Ovary (tissue), 10 donors: ENCODE measurements at places on chromosomes 1 and 21.

DNA sequence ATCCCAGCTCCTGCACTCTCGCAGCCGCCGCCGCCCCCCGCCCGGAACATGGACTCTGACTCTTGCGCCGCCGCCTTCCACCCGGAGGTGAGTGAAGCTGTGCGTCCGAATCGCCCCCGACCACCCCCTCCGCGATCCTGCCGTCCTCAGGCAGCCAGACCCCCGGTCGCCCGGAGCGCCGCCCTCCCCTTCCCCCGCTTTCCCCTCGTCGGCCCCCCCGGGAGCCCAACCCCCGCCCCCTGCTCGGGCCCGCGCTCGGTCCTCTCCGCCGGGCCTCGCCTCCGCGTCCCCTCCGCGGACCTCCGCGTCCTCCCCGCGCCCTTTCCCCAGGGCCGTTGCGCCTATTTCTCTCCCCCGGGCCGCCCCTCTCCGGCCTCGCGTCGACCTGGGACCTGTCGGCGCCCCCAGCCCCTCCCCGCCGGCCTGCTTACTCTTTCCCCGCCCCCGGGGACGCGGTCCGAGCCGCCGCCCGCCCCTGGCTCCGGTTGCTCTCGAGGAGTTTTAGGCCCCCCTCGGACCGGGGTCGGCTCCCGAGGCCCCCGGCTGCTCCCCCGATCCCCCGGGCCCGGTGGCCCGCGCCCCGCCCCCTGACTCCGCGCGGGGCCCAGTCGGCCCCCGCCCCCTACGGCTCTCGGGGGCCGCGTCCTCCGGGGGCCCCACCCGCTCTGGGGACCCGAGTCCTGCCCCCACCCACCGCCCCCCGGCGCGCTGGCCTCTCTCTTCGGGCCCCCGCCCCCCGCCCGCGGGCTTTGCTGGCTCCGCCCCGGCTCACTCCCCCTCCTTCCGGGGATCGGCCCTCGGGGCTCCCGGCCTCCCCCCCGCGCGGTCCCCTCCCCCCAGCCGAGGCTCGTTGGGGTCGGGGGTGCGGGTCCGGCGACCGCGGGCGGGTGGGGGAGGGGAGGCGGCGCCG, 743 bp downstream of the PHF13 start:
- no peaks in the 10 kb centered on the region for H3K36me3 ChIP-seq
- no peaks in the 10 kb centered on the region for H3K27me3 ChIP-seq
- peak overlapping the region; percentile 88 for H3K27ac ChIP-seq
- DNase-seq, result peak; percentile 85

DNA sequence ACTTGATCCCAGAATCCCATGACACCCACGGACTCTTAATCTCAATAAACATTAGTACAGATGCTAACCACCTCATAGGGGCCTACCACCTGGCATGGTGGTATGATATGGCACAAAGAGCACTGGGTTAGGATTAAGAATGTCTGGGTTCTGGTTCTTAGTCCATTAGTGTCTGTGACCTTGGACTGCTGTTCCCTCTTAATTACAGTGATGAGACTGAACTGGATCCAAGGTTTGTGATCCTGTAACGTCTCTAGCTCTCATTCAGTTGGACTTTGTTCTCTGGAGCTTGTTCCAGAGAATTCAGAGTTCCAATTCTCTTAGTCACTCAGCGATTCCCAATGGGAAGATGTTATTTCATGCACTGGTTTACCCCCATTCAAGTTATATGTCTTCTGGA, 23.6 kb upstream of the PIGC start:
- no peaks in the 10 kb centered on the region for H3K36me3 ChIP-seq
- no peaks in the 10 kb centered on the region for H3K4me1 ChIP-seq
- no peak overlapping the region for H3K4me3 ChIP-seq
- H3K27me3 ChIP-seq, result no peaks in the 10 kb centered on the region

DNA sequence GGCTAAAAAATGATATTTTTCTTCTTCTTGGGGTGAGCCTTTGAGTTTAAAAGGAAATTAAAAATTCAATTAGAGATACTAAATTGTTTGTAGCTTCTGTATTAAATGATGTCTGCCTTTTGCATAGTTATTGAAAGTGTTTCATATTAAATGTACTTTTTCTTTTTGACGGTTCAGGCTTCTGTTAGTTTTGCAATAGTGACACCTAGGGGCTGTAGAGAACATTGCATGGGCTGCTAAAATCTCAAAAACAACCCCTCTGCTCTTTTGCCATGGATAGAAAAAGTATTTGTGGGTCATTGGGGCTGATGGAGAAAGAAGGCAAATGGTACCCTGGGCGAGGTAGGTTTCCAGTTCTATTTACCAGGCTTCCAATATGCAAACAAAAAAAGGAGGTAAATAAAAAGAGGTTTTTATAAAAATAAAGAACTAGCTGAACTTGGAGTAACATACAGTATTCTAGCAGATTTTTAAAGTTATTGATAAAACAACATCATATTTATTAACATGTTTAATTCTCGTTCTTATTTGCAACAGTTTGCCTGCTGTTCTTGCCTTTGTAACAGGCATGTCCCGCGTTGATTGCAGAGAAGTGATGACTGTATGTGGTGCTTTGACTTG, 115.4 kb upstream of the HOOK1 start:
- no peaks in the 10 kb centered on the region for H3K36me3 ChIP-seq
- DNase-seq, result peak; percentile 34
- no peaks in the 10 kb centered on the region for H3K27me3 ChIP-seq
- no peak overlapping the region for H3K4me3 ChIP-seq

DNA sequence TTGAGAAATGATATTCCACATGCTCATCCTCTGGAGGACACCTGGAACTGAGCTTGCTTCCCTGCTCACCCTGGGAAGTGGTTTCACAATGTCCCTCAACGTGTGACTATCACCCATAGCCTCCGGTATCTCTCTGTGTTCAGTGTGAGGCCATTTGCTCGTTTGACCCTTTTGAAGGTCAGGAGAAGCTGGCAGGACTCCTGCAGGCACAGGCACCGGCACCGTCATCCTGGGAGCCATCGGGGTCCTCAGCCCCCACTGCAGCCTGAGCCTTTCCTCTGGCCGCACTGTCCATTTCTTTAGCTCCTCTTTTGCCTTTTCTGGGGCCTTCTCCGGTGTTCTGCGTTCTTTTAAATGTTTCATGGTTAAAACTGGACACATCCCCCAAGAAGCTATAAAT, 159.6 kb upstream of the COL6A1 start:
- peaks cover 3% of the 10 kb centered on the region for H3K4me1 ChIP-seq
- H3K4me3 ChIP-seq, result no peak overlapping the region
- no peaks in the 10 kb centered on the region for H3K36me3 ChIP-seq
- H3K27me3 ChIP-seq, result no peaks in the 10 kb centered on the region
- no peak overlapping the region for H3K27ac ChIP-seq
- DNase-seq, result no peak

- H3K4me3 ChIP-seq, result no peak overlapping the region
- no peak for DNase-seq
- no peaks in the 10 kb centered on the region for H3K27me3 ChIP-seq
- no peaks in the 10 kb centered on the region for H3K4me1 ChIP-seq
- H3K27ac ChIP-seq, result no peak overlapping the region
Measured at GRCh38 chr1:7717748-7718368, 53.2 kb upstream of the VAMP3 start.

- peak; percentile 30 for DNase-seq
- H3K4me1 ChIP-seq, result no peaks in the 10 kb centered on the region
- no peaks in the 10 kb centered on the region for H3K27me3 ChIP-seq
- H3K4me3 ChIP-seq, result no peak overlapping the region
Measured at GRCh38 chr1:21586846-21587601, 77.8 kb downstream of the ALPL start.

DNA sequence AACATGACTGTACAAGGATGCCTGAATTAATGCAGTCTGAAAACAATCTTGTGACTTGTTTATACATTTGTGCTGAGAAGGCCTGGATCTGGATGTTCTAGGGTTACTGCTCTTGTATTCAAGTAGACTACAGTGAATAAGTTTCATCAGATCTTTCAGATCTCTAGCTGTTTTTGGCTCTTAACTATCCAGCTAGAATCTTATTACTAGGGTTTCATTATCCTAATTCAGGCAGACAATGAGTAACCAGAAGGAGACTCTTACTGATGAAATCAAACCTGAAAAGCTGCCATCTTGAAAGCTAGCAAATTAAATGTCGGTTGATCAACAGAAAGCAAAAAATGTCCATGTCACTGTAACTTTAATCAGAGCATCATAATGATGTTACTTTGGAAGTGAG, 112.5 kb upstream of the KCNK2 start:
- H3K4me1 ChIP-seq, result no peaks in the 10 kb centered on the region
- no peak overlapping the region for H3K4me3 ChIP-seq
- DNase-seq, result no peak

- H3K4me1 ChIP-seq, result peaks cover 12% of the 10 kb centered on the region
- DNase-seq, result no peak
- H3K4me3 ChIP-seq, result no peak overlapping the region
- H3K36me3 ChIP-seq, result no peaks in the 10 kb centered on the region
- no peaks in the 10 kb centered on the region for H3K27me3 ChIP-seq
Measured at GRCh38 chr1:19365721-19366120, 53.6 kb downstream of the SLC66A1 start.

DNA sequence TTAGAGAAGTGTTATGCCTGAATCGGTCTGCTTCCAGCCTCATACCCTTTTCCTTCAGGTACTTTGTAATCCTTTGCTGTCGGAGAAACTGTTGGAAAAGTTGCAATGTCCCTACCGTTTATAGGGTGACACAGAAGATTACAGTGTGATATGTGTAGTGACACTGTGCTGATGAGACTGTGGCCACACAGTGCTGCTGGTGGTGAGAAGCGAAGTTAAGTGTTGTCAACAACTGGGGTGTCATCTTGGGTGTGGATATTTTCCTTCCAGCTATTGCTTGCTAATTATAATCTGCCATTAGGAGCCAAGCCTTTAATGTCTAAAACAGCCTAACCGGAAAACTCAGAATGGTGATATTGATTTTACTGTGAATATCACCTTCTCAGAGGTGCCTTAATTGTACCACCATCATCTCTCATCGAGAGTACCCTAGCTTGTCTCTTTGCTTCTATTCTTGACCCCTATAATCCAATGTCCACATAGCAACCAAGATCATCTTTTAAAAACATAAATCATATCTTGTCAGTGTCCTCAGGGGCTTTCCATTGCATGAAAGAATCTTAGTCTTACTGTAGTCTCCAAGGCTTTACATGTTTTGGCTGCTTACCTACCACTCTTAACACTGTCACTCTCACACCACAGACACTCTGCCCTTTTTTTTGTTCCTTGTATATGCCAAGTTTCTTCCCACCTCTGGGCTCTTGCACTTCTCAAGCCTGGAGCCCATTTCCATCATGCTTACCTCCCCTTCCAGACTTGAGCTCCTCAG, 89.4 kb upstream of the PGD start:
- no peak overlapping the region for H3K27ac ChIP-seq
- DNase-seq, result no peak
- no peaks in the 10 kb centered on the region for H3K4me1 ChIP-seq
- no peaks in the 10 kb centered on the region for H3K27me3 ChIP-seq
- no peak overlapping the region for H3K4me3 ChIP-seq

- no peaks in the 10 kb centered on the region for H3K36me3 ChIP-seq
- DNase-seq, result no peak
- no peaks in the 10 kb centered on the region for H3K4me1 ChIP-seq
- H3K27me3 ChIP-seq, result no peaks in the 10 kb centered on the region
- no peak overlapping the region for H3K4me3 ChIP-seq
Measured at GRCh38 chr1:163875927-163876320, 554.2 kb downstream of the NUF2 start.

DNA sequence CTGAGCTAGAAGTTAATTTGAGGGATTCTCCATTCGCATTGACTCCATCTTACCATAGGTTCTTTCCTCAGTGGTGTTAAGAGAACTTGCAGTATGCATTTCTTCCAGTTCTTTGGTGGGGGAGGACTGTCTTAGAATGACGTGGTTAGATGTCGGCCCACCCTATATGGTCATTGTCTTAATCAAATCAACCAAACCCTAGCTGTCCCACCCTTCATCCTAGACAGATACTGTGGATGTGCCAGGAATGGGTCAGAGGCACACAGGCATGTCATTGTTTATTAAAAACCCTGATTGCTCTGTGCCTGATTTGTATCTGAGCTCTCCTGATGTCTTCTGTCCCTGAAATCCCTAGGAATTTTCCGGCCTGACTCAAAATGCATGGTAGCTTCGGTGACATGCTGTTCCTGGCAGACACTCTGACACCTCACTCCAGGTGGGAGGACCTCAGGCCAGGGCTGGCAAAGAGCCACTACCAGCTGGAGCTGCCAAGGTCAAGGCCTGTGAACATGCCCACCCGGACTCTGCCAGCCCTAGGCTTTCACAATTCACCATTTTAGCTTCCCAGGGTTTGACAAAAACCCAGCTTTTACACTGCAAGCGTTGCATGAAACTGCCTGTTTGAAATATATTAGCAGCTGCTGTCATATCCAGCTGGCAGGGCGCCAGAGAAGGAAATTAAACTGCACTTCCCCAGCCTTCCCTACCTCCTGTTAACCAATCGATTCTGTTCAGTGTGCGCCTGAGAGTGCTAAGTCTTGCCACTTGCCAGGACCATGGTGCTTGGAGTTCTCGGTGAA, 134.0 kb downstream of the FAM78B start:
- DNase-seq, result no peak
- H3K27ac ChIP-seq, result no peak overlapping the region
- H3K4me3 ChIP-seq, result no peak overlapping the region
- H3K4me1 ChIP-seq, result no peaks in the 10 kb centered on the region
- no peaks in the 10 kb centered on the region for H3K27me3 ChIP-seq

DNA sequence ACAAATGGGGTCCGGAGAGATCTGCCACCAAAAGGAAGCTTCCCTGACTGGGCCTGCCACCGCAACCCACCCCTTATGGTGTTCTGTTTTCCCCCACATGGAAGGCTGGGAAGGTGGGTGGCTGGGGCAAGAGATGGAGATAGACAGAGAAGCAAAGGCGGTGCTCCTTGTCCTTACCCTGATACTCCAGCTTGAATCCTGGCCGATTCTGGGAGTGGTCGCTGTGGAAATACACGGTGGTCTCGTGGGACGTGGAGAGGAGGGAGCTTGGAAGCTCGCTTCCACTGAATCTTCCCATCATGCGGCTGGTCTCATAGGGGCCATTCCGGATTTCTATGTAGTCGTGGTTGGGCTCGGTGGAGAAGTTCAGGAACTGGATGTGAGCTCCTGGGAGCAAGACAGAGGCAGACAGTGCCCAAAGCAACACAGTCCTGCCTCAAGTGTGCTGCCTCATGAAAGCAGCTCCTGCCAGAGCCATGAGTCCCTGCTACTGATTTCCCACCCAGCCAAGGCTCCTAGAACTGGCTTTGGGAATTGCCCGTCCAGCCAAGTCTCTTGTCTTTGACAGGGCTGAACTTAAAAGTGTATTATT, 138.5 kb downstream of the ZSCAN20 start:
- no peak overlapping the region for H3K4me3 ChIP-seq
- no peak for DNase-seq
- no peaks in the 10 kb centered on the region for H3K4me1 ChIP-seq
- H3K27me3 ChIP-seq, result no peaks in the 10 kb centered on the region
- H3K27ac ChIP-seq, result no peak overlapping the region

- H3K36me3 ChIP-seq, result no peaks in the 10 kb centered on the region
- no peaks in the 10 kb centered on the region for H3K27me3 ChIP-seq
- H3K27ac ChIP-seq, result no peak overlapping the region
- no peak overlapping the region for H3K4me3 ChIP-seq
- H3K4me1 ChIP-seq, result no peaks in the 10 kb centered on the region
Measured at GRCh38 chr1:17618558-17619247, 79.2 kb downstream of the ARHGEF10L start.

GRCh38 chr21:35346697-35347096, 297.6 kb upstream of the RUNX1 start:
- H3K27ac ChIP-seq, result no peak overlapping the region
- H3K4me1 ChIP-seq, result no peaks in the 10 kb centered on the region
- H3K27me3 ChIP-seq, result no peaks in the 10 kb centered on the region
- no peak for DNase-seq
